ENCODE measurements at places on chromosomes 4 and X. TPM values are rescaled to one million over a fixed set of nuclear protein-coding genes. Genes with fewer than 3 reads are reported as not detected.
A peak's percentile ranks its signal among the peaks of the same experiment; 100 is the strongest.

The UNC5C gene
- total RNA-seq = 0.14 TPM

The EVC2 gene
- 2.2 TPM for total RNA-seq

The CLNK gene
- 0.05 TPM for total RNA-seq

The NEIL3 gene
- total RNA-seq = 29.2 TPM

The TRIM60 gene
- total RNA-seq = not detected

The CDKN2AIP gene
- total RNA-seq = 29.7 TPM

GRCh38 chrX:12489341-12489740 is 301.9 kb upstream of the PRPS2 start:
- no peak overlapping the region for H3K4me3 ChIP-seq
- no peaks in the 10 kb centered on the region for H3K4me1 ChIP-seq
- no peaks in the 10 kb centered on the region for H3K36me3 ChIP-seq

DNA sequence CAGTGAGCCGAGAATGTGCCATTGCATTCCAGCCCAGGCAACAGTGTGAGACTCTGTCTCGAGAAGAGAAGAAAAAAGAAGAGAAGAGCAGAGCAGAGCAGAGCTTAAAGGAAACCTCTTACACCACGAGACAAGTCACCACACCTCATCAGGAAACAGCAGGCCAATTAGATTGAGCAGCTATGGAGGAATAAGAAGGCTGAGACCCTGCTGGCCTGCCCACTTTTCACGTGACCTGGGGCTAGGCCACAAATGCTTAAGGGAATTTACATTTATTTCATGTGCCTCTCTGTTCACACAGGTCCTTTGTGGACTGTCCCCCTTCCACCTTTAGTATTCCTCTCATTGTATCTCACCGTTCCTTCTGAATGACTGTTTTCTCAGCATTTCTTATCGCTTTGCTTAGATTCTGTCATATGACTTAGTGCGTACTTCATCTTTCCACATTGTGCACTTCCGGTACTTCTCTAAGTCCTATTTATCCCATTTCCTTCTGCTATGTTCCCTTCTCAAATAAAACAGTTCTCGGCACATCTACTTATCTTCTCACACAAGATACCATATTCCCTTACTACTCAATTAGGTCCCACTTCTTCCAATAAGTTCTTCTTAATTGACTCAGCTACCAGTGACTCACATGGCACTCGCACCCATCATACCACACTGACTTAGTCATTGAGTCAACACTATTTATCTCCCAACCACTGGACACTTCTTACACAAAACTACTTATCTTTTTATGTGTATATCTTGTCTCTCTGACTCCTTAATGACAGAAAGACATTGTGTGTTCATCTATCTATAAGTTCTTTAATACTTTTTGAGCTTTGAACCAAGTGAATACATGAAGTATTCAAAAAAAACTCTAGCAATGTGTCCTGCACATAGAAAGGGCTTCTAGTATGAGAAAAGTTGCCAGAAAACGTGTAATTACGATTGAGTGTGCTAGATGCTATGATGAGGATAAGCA is 11.0 kb downstream of the CUL4B start:
- peaks cover 6% of the 10 kb centered on the region for H3K27me3 ChIP-seq
- H3K27ac ChIP-seq = peak overlapping the region; percentile 1
- DNase-seq = no peak

- H3K27me3 ChIP-seq = no peaks in the 10 kb centered on the region
- peak overlapping the region; percentile 93 for H3K27ac ChIP-seq
- H3K4me1 ChIP-seq = peaks cover 38% of the 10 kb centered on the region
- H3K4me3 ChIP-seq = no peak overlapping the region
These were observed 26.3 kb upstream of the TMEM131L start for GRCh38 chr4:153439831-153440230.

GRCh38 chr4:41297832-41298231 is 41.1 kb downstream of the UCHL1 start:
- no peaks in the 10 kb centered on the region for H3K36me3 ChIP-seq
- no peaks in the 10 kb centered on the region for H3K4me1 ChIP-seq
- no peak overlapping the region for H3K27ac ChIP-seq
- H3K4me3 ChIP-seq = no peak overlapping the region

DNA sequence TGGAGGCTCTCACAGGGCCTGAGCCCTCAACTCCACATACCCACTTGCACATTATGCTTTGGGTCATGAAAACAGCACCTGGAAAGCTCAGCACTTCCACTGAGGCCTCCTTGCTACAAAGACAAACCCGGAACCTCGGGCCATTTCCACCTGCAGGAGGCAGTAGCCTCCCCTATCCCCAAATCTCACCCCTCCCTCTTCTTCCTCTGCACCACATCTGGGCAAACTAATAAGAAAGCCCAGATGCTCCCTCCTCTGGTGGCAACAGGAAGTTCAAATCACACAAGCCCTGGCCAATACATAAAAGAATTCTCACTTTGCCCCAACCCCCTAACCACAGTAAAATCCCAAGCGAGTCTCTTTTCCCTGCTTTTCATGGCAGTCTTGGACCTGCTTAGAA is 136.4 kb downstream of the MAPK10 start:
- no peak overlapping the region for H3K4me3 ChIP-seq
- no peaks in the 10 kb centered on the region for H3K27me3 ChIP-seq
- no peaks in the 10 kb centered on the region for H3K4me1 ChIP-seq
- H3K27ac ChIP-seq = no peak overlapping the region
